Stimulated activated CD4-positive, alpha-beta T cell treated with anti-CD3 and anti-CD28 coated beads, Interleukin-2, amount 100 ng/mL, for 4 hours (primary cell): ENCODE measurements at places on chromosomes 16 and 17.
A peak's percentile ranks its signal among the peaks of the same experiment; 100 is the strongest.

DNA sequence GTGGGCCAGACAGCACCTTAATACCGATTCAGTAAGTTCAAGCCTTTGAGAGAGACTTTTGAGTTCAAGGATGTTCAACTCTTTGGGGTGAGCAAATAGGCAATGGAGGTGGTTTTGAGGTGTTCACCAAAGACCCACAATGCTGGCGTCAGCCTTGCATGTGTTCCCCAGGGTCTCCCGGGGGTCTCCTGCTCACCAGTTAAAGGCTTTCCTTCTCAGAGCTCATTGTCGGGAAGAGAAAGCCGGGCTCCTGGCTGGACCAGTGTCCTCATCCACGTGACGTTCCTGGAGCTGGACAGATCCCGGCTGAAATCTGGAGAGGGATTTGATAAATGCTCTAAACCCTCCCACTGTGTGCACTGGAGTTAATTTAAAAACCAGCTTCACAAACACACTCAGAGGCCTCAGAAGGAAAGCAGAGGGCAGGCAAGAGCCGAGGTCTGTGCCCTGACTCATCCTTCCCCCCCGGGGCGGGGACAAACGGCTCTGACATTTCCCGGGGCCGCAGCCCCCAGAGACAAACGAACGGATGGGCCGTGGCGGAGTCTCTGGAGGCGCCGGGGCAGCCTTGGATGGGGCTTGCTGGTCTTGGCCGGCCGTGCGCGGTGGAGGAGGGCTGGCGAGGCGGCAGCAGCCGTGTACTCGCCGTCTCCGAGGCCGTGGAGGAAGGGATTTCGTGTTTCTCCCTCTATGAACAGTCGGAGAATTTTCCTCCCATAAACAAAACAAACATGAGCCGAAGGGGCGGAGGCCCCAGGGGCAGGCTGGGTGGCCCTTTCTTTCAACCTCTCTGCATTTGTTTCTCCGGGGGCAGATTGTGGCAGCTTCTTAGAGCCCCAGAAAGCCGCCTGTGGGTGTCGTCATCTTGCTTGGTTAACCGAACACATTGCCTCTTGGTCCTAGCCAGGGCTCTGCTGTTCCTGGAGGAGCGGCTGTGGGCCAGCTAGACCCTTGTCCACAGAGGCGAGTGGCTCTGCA is 94.2 kb downstream of the NTN1 start:
- peak; percentile 33 for DNase-seq

DNA sequence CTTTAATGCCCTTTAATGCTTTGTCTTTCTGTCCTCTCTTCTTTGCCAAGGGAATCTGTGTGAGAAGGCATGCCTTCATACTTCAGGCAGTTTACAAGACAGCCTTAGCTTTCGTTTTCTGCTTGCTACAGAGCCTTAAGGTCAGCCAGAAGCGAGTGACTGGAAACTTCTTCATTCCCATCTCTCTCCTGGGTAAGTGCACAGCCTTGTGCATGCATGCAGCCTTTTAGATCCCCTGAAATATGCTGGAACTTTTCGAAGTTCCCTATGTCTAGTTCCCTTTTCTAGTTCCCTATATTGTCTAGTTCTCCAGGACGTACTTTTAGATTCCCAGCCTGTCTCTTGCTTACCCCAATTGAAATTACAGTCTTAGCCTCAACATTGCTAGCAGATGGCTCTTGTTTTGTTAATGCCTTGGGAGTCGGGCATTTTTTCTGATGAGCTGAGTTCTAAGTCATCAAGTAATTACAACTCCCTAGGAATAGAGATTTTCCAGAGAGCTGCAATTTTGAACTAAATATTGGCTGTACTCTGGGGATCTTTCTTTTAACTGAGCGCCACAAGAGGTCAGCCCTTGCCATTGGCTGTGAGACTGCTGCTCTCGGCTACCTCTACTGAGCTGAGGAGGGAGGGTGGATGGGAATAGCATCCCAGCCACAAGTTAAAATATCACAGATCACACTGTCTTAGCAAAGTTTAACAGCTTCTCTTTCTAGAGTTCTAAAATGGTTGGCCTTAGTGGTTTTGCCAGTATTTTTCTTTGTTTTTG is 22.7 kb upstream of the PPM1D start:
- DNase-seq = no peak

GRCh38 chr16:15422222-15422621 is 12.2 kb upstream of the BMERB1 start:
- no peak for DNase-seq

DNA sequence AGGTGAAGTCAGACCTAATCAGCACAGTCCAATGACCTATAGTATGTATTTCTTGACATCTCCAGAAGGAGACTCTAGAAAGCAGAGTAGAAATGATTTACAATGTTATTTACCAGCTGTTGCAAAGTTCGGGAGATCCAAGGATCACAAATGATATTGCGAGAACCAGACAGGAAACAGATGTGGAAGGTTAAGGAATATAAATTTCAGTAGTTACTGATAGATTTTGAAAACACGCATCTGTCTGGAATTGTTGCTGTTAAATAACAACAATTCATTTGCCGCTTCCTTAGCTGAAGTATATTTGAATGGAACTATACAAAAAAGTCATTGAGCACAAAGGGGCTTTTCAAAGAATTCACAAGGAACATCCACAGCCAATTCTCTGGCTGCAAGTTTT is 72.0 kb downstream of the STXBP4 start:
- DNase-seq = no peak

DNA sequence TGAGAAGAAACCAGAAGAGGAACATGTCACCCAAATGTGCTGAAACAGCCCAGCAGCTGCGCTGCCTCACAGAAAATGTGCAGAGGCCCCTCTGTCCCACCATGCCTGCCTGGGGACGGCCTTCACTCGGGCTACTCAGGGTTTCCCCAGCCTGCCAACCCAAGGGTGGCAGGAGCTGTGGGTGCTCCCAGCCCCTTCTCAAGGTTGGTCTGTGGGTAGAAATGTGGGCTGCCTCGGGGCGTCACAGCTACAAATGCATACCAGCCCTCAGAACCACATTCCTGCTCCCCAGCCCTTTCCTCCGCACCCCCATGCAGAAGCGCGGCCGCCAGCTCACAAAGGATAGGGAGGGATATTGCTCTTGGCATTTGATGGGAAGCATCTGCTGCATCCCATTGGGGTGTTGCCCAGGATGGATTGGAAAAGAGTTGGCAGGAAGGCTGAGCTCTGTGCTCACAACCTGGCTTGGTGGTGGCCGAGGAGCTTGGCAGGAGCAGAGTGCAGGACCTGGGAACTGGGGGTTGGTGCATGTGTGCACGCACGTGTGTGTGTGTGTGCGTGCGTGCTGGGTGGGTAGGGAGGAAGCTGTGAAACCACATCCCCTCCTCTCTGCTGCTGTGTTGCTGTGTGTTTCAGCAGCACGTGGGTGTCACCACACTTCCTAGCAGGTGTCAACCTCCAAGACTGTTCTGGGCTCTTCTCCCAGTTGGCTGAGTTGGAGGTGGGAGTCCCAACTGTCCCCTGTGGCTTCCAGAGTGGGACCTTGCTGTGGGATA is 304.4 kb downstream of the SEC14L1 start:
- DNase-seq = peak; percentile 79

GRCh38 chr17:77501751-77502625 is 361.2 kb downstream of the SEC14L1 start:
- DNase-seq = no peak

DNA sequence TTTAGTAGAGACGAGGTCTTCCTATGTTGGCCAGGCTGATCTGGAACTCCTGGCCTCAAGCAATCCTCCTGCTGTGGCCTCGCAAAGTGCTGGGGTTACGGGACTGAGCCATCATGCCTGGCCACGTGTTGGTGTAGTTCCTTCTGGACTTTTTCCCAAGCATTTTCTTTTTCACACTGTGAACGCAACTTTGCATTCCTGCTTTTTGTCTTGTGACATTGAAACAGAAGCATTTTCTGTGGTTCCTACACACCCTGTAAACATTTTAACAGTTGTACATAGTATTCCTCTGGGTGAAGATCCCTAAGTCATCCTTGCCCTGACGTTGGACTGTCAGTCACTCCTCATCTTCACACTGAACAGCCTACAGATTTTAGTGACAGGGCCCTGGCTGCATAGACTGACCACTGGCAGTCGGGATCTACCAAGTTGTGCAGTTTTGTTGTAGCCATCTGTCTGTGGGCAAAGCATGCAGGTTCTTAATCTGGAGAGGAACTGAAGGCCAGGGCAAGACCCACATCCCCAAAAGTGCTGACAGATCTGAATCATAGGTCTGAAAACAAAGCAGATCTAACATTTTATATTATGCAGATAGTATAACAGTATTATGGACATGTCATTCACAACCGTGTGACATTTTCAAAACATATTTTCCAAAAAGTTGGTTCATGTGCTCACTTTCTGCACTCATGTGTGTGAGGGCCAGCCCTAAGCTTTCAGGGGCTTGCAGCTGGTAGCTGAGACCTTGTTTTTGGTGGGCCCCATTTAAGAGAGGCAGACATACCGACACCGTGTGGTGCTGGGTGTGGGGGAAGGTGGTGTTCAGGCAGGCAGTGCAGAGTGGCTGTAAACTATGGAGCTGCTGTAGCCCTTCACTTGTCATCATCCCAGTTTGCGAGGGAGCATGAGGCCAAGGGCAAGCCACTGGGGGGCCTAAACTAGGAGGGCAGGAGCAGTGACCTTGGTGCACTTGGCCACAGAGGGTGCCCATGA is 59.9 kb downstream of the EPN2 start:
- no peak for DNase-seq

DNA sequence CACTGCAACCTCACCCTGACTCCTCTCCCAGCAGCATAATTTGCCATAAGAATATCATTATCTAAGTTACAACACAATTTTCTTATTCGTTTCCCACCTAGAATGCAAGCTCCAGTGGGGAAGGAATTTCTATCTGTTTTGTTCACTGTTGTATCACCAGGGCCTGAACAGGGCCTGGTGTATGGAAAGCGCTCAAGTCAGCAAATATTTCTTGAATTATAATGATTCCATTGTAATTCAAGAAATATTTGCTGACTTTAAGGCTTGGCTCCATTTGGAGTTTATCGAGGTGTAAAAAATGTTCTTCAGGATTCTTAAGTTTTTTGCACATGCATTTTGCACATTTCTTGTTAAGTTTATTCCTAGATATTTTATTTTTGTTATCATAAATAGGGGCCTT is 58.4 kb downstream of the RBFOX3 start:
- no peak for DNase-seq

DNA sequence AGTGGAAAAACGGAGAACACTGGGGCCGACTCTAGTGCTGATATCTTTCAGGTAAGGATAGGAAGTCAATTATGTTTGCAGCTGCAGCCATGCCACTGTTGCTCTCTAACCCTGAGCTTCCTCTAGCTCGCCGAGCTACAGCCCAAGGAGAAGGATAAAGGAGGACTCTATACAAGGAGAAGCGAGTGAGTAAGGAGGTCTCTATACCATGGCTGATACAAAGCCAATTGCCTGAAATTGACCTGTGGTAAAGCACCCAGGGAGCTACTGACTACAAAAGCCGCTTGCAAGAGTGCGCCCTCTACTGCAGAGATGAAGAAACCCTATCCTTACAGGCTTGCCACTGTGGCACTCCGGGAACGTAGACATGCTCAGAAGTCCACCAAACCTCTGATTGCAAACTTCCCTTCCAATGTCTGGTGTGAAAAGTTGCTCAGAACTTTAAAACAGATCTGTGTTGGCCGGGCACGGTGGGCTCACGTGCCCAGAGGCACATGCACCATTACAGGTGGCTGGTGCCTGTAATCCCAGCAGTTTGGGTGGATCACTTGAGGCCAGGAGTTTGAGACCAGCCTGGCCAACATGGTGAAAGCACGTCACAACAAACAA is 10.8 kb upstream of the SLC46A1 start:
- peak; percentile 42 for DNase-seq

GRCh38 chr16:76787394-76787793 is 403.6 kb upstream of the MON1B start:
- DNase-seq = no peak

GRCh38 chr16:30535106-30535776 is 583 bp upstream of the ZNF747 start:
- DNase-seq = peak; percentile 30

- DNase-seq = no peak
Observed at GRCh38 chr16:8967132-8967821, 3.6 kb upstream of the USP7 start.

DNA sequence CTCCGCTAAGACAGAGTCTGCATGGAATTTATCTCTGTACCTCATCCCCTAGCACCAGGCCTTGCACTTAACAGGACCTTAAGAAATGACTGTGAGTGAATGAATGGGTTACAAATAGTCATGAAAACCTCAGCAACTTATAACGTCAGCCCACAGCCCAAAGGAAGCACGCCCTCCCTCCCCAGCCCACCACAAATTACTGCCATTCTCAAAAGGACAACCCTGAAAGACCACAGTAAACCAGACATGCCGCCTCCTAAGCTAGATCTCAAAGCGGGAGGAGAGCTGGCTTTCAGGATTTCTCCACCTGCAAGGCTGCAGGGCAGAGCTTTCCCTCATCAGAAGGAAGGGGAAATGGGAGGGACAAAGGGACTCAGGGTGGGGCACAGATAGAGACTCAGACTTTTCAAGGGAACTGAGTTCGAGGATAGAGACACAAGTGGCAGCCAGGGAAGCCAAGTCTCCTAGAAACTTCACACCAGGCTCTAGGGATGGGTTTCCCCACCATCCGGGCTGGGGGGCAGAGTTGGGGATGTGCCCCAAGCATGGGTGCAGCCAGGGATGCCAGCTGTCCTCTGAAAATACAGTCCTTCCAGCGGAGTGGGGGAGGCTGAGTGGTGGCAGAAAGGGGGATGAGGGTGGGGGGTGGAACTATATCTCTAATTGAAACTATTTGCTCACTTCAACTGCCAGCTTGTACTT is 56.7 kb downstream of the PLXDC1 start:
- DNase-seq = no peak

GRCh38 chr16:28491230-28491969 is 474 bp downstream of the CLN3 start:
- no peak for DNase-seq

DNA sequence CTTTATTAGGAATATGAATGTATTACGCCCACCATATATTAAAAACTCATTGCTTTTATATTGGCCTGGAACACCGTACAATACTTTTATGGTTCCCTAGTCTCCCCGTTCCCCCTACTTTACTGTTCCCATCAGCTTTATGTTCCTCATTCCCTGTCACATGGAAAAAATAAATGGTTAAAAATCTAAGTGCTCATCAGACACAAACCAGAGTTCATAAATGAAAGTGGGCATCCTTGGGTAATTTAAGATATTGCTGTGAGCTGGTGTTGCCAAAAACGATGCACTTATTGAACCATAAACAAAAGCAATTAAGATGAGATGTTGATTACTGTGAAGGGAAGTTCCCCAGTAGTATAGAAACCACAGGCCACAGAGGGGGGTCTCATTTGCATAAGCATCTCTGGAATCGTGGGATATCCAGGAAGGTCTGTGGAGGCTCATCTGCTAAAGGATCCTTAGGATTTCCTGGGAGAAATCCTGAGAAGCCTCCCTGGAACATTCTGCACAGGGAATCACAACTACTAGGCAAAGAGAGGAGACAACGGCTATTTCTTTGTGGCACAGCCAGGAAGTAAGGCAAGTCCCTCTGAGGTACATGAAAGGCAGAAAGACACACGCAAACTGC is 591.4 kb upstream of the CDH11 start:
- DNase-seq = no peak

- DNase-seq = no peak
Observed at GRCh38 chr17:68589086-68589485, 12.1 kb downstream of the FAM20A start.

- DNase-seq = no peak
Observed at GRCh38 chr17:69882281-69882680, 192.7 kb upstream of the KCNJ16 start.
